ENCODE measurements at places on chromosomes 1 and 21.

DNA sequence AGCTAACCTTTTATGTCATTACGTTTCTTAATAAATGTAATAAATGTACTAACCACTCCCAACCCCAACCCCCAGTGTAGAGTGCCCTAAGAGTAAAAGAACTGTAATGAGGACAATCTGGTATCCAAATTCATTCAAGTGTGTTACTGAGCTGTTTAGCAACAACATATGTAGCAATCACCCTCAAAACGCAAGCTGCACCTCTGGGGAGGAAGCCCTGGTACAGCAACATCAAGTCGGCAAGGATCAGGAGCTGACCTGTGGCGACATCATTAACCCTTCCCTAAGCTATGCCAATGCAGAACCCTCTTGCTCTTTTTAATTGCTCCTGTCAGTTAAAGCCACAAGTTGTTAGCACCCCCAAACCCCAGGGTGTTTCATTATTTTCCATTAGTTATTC, 47.1 kb downstream of the STX6 start:
- DNase-seq = no peak

DNA sequence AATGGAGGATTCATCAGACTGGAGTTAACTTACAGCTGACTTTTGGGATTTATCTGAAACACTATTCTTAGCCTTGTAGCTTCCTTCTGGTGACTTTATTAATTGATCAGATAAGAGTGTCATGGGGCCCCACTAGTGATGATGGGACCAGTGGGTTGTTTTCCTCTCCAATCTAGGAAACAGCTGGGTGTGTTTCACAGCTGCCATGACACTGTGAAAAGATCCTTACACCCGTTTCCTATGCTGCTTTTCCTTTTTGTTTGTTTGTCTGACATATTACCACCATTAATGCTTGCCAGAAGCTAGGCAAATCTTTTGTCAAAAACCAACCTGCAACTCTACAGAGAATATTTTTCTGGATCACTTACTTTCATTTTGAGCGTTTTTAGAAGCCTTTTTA, 86.2 kb downstream of the ZBTB18 start:
- DNase-seq = no peak

GRCh38 chr1:30420519-30421050, 302.8 kb downstream of the MATN1 start:
- no peak for DNase-seq

- peak; percentile 23 for DNase-seq
These were observed 48.7 kb upstream of the KIF1B start for GRCh38 chr1:10161541-10162290.

- peak; percentile 56 for DNase-seq
These were observed 1.4 kb downstream of the WDR26 start for GRCh38 chr1:224433041-224433691.

DNA sequence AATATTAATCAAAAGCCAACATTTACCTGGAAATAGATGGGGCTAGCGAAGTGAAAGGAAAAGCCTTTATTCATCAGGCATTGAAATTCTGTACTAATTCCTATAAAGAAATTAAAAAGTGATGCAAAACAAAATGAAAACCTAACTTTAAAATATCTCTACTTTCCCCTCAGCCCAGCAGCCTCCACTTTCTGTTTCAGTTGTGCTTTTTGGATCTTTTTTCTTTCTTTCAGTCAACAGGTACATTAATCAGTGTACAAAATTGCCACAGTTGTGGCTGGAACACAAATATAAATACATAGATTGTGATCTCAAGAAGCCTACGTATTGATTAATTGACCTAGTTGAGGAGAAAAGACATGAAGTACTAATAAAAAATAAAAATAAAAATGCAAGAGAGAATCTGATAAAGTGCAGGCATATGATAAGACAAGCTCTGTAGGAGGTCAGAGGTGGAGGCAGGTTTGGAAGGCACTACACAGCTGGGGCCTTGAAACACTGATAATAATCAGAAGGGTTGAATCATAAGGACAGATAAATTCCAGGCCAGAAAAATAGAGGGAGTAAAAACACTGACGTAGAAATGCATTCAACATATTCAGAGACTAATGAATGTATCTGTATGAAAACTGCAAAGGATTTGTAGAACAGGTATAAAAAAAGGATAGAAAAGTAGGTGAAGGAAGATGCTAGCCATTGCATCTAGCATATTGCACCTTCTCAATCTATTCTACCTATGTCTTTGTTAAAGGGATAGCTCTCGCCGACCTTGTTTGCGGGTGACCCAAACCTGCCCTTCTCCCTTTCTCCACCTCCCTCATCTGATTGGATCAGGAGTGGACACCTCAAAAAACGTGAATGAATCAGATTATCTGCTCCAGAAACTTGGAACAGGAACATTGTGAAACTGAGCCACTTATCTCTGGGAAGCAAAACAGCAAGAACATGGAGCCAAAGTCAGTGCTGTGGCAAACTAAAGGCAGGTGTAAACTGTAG, 607.8 kb upstream of the ADGRL2 start:
- no peak for DNase-seq

DNA sequence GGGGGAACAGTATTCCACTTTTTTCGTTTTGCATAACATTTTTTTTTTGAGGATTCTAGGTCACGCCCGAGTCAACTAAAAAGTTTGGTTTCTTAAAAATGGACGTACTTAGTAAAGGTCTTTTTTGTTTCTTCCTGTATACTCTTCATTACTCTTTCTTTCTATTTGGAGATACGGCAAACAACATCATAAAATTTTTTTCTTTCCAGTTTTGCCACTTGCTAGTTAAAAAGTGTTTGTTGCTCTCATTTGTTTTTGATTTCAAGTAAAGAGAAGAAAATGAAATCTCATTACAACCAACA, 788 bp upstream of the MPC2 start:
- no peak for DNase-seq

DNA sequence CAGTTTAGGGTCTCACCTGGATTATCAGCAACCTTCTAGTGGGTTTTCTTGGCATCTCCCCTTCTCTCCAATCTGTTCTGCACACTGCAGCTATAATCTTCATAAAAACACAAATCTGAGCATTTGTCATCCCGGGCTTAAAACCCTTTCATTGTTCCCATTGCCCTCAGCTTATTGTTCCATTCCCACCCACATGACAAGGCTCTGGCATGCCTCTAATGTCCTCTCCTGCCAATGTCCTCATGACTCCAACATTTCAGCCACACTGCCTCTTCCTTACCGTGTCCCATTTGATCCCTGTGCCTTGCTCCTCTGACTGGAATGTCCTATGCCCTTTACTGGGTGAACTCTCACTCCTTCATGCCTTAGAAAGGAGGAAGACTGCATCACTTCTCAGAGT, 7.5 kb upstream of the DPH2 start:
- no peak for DNase-seq

- DNase-seq = peak; percentile 74
These were observed 5.3 kb downstream of the HES2 start for GRCh38 chr1:6414443-6414844.

GRCh38 chr1:165152109-165152508, 204.4 kb downstream of the LMX1A start:
- DNase-seq = no peak

DNA sequence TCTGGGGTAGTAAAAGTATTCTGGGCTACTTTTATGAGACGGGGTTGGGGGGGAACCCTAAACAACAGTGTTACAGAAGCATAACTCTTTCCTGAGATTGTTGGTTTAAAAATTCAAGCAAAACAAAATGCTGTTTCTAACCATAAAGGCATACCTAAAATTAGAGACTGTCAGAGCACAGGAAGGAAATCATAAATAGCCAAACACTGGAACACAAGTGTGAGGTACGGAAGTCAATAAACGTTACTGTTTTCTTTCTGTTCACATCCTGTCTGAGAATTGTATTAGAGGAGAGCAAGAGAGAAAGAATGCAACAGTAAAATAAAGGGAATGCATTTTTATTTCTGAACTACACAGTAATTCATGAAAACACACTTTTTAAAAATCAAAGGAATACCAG, 42.8 kb upstream of the IL12RB2 start:
- DNase-seq = no peak

DNA sequence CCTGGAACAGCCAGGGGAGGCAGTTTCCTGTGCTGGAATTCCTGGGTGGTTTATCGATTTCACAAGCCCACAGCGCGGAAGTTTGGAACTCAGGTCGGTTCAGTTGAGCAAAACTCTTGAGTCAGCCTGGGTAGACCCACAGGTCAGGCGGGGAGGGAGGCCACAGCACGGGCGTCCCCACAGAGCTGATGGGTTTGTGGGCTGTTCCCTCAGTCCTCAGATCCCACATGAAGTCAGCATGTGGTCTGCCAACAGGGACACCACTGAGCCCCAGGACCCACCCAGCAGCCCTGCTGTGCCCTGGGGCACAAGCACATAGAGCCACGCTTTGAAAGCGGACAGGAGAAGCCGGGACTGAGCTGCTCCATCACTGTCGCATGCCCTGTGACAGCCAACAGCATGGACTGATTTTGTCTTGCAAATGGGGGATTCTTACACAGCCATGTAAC, 17.4 kb downstream of the BMP8A start:
- DNase-seq = no peak

- no peak for DNase-seq
These were observed 650.3 kb upstream of the NR5A2 start for GRCh38 chr1:199377211-199377610.

- DNase-seq = no peak
These were observed 10.1 kb downstream of the MFSD2A start for GRCh38 chr1:39965044-39965443.

GRCh38 chr1:183490932-183491331, 18.6 kb downstream of the SMG7 start:
- DNase-seq = no peak

DNA sequence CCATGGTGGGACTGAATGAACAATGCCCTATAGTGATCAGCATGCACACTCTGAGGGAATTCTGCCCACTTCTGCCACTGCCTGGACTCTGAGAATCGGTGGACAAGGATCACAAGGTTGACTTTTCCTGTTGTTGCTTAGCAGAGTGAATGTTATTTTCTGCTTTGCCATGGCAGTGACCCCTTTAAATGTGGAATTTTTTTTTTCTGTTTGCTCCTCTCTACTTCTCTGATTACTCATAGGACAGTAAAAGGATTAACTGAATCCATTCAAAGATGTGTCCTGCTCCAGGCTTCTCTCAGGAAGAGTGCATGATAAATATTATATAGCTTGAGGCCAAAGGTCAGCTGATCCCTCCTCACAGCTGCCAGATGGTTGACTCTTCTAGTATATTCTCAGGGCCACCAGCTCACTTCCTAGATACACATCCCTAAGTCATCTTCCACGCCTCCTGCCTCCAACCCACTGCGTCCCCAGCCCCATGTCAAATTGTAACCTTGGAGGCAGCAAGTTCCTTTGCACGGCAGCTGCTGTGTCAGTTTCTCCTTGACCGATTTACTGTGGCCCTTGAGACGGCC, 74.0 kb upstream of the RALGPS2 start:
- DNase-seq = peak; percentile 46

- peak; percentile 65 for DNase-seq
These were observed at the start of gene RBM11 for GRCh38 chr21:14215971-14216641. RBM11 (plus strand) TSS chr21:14216157; CDS start chr21:14216187, 30 bp downstream.

DNA sequence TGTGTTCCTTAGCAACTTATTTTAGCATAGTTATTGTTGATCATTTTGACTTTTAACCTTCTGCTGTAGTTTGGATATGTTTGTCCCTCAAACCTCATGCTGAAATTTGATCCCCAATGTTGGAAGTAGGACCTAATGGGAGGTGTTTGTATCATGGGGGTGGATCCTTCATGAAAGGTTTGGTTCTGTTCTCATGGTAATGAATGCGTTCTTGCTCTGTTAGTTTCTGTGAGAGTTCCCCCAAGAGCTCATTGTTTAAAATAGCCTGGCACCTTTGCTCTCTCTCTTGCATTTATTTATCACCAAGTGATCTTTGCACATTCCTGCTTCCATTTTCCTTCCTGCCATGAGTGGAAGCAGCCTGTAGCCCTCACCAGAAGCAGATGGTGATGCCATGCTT, 372.1 kb upstream of the VAMP3 start:
- DNase-seq = no peak

DNA sequence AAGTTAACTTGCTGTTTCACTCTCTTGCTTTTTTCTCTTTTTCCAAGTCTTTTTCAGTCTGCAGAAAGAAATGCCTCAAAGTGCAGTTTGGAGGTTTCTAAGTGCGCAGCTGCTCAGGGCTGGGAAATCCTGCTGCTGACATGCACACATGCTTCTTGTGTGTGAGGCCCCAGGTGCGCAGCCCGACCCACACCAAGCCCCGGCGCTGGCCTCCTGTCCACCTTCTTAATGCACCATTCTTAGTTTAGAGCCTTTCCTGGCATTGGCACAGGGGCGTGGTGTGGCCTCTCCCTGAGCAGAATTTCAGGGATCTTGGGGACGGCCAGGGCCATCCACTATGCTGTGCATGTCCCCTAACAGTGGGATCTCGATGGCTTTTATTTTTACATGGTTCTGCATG, 315.2 kb downstream of the CAMTA1 start:
- DNase-seq = no peak

- no peak for DNase-seq
These were observed 3.2 kb downstream of the DMRTA2 start for GRCh38 chr1:50419907-50420677.

GRCh38 chr1:110524311-110525248, 5.6 kb upstream of the KCNA10 start:
- DNase-seq = peak; percentile 59

- DNase-seq = no peak
These were observed 22.7 kb upstream of the RGS8 start for GRCh38 chr1:182707122-182707521.

GRCh38 chr1:11563560-11564069, 84.7 kb downstream of the DISP3 start:
- DNase-seq = peak; percentile 36

DNA sequence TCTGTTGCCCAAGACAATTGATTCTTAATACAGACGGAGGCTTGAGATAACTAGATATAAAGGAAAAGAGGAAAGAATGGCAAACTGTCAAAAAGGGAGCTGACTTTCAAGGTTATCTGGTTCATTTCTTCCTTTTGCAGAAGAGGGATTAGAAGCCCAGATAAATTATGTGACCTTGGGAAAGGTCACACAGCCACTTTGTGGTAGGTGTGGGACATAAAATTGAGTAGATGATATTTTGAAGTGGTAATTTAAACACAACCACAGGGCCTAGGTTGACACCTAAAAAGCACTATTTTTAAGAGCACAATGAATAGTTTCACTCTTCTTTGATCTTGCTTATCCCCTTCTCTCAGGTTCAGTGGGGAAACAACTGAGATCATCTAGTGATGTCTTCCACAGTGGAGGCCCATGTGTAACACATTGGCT, 16.9 kb upstream of the KIAA0040 start:
- no peak for DNase-seq

DNA sequence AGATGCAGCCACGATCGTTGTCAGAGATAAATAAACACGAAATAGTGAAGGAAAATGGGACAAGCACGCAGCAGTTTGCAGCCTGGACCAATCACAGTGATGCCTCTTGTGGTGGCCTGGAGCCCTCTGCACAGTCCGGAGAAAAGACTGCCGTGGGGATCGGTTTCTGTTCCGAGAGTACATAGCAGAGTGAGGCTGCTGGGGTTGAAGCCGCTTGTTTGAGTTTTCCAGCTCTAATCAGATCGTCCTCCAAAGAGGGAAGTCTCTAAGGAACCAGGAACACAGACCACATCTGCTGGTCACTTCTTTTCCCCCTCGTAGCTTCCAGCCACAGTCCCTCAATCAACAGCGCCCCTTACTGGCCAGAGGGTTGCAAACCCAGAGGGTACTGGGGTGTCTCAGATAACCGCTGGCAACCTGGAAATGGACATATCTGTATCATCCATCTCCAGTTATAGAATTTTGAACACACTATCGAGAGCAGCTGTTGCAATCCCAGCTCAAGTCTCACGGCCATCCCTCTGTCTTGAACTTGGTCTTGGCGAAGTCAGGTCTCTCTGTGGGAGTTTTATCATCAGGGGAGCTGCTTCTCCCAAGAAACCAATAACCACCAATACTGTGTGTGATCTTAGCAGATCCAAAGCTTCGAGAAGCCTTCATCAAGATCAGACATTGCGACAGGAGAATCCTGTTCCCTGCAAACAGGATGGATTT, 57.4 kb downstream of the OLIG1 start:
- DNase-seq = peak; percentile 76

Measured in GM23248 (cell line).